ENCODE measurements at places on chromosomes 16 and 17.

- DNase-seq = no peak
These were observed 48.9 kb upstream of the MRPS23 start for GRCh38 chr17:57898487-57899311.

DNA sequence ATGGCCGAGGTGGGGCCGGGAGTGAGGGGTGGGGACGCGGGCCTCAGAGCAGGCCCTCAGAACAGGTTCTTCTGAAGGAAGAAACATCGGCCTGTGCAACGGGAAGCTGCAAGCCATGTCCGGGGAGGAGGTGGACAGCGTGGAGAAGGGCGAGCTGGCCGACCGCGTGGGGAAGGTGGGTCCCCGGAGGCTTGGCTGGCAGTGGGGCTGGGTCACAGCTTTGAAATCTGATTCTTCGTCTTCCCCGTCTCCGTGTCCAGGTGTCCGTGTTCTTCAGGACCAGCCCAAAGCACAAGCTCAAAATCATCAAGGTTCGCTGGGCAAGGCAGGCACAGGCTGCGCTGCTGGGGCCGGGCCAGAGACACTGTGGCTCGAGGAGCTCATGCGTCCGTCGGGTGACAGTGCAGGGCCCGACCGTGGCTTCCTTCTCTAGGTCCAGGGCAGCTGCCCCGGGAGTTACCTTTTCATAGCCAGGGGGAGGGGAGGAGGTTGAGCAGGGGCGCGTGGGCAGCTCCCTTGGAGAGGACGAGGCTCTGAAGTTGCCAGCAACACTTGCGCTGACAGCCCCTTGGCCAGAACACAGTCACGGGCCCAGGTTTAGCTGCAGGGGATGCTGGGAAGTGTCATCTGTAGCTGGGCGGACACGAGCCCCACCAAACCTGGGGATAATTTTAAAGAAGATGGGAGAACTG is 51.3 kb downstream of the MEAK7 start:
- no peak for DNase-seq

- no peak for DNase-seq
These were observed 31.3 kb downstream of the TVP23A start for GRCh38 chr16:10787304-10787703.

GRCh38 chr16:75264999-75265910 is 13.8 kb upstream of the BCAR1 start:
- DNase-seq = no peak

- DNase-seq = no peak
These were observed 2.0 kb downstream of the RBBP6 start for GRCh38 chr16:24541233-24541933.

- no peak for DNase-seq
These were observed 3.5 kb downstream of the CTRB1 start for GRCh38 chr16:75222271-75222783.

- DNase-seq = no peak
These were observed 47.6 kb upstream of the AKAP1 start for GRCh38 chr17:57037411-57037810.

DNA sequence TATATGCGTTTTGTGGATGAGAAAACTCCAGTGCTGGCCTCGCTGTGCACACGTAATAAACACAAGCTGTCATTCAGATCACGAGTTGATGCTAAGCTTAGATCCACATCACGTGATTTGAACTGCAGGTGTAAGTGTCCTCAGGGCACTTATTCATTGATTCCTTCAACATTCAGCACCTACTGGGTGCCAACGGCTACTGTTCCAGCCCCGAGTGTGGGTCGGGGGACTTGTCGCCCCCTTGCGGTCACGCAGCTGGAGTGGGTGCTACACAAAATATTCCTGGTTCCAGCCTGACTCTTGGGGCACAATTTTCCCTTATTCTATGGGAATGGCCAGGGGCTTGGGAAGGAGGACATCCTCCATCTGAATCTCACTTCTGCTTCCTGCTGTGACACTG is 29.9 kb upstream of the GINS2 start:
- DNase-seq = no peak

DNA sequence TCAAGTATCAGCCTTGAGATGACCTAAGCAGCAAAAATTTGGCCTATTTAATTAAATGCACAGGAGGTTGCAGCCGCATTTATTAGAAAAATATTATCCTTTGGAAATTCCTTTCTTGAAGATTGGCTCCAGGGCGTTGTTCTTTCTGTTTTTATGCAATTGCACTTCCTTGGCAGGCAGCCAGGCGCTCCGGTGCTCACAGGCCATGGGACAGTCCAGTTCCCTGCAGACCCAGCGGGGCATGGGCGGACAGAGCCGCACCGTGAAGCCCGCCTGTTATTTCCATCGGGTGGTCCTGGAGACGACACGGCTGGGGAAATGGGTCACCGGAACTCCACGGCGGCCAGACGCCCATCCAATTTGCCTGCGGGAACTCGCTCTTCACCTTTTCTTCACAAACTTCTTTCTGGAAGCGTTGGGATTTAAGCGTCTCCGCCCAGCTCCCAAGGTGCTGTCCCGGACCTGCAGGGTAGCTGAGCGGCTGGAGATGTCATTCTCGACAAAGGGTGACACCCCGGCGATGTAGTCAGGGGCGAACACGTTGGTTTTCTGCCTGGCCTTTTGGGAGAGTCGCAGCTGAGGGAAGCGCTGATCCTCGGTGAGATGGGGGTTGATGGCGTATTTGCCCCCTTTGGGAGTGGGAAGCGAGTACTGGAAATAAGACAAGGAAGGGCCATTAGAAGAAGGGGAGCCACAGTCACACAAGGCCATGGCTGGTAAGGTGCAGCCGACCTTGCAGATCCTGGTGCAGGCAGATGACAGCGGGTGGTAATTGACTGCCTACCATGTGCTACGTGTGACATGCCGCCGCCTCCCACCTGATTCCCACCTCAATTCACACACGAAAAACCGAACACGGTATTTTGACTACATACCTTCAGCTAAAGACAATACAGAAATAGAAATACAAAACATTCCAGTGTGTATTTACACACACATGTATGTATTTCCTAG is 12.5 kb downstream of the NOB1 start:
- no peak for DNase-seq

- no peak for DNase-seq
These were observed 315.6 kb downstream of the SEC14L1 start for GRCh38 chr17:77456271-77456950.

DNA sequence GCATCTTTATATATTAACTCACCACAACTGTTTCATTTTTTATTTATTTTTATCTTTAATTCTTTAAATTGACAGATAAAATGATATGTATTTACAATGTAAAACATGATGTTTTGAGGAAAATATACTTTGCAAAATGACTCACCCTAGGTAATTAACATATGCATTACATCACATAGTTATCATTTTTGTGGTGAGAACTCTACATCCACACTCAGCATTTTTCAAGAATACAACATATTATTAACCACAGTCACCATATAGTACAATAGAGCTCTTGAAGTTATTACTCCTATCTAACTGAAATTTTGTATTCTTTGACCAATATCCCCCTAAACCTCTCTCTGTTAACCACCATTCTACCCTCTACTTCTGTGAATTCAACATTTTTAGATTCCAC is 194.7 kb upstream of the KIF2B start:
- no peak for DNase-seq

GRCh38 chr17:77716289-77716926 is 242.1 kb upstream of the TNRC6C start:
- DNase-seq = no peak

GRCh38 chr16:17835118-17835876 is 364.5 kb upstream of the XYLT1 start:
- no peak for DNase-seq

DNA sequence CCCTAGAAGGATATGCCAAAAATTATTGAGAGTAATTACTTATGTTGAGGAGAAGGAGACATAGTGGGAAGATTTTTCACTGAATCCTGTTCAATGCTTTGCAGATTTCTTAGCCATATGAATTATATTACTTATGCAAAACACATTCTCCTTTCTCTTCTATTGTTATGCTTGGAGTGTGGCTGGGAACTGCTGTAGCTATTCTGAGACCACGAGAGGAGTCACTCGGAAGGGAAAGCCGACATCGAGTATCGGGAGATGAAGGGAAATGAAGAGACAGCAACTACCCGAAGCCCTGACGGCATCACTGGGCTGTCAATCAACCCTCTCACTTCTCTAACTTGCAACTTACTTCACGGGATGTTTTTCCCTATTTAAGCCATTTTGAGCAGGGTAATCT is 39.6 kb downstream of the STX8 start:
- DNase-seq = no peak

DNA sequence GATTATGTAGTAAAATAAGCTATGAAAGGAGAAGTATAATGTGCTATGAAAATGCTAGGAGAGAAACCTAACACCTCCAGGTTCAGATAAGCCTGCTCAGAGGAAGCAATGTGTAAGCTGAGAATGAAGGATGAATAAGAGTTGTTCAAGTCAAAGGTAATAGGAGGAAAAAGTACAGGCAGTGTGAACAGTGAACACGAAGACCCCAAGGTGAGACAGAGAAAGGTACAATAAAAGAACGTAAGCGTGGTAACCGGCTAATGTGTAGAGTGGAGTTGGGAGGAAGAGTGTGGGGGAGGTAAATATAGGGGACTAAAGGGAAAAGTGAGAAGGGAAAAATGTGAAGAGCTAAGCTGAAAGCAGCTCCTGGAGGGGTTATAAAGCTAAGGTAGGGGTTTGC is 74.2 kb downstream of the TTC19 start:
- DNase-seq = no peak

DNA sequence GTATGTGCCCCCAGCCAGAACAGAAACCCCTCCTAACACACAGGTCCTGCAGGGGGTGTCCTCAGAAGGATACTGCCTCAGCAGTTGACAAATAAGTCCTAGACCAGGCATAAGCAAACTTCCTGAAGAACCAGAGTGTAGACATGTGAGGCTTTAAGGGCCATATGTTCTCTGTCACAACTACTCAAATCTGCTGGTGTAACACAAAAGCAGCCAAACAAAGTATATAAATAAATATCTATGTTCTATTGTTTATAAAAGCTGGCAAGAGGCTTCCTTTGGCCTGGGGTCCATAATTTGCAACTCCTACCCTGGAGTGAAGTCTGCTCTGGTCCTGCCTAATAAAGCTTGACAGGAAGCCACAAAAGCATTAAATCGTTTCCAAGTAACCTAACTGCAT is 9.9 kb downstream of the FAM83G start:
- DNase-seq = no peak

DNA sequence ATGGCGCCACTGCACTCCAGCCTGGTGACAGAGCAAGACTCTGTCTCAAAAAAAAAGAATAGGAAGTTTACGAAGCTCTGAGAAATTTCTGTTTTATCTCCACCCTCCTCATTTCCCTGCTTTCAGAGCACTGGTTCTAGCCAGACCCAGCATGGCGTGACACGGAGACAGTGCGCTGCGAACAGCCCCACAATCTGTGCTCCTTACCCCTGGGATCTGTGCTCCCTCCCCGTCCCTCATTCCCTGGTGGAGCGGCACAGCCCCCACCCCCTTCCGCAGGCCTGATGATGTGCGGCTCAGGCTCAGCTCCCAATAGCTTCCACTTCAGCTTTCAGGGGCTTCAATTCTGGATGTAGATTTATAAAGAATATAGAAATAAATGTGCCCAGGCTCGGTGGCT is 56.1 kb upstream of the ENDOV start:
- DNase-seq = no peak

DNA sequence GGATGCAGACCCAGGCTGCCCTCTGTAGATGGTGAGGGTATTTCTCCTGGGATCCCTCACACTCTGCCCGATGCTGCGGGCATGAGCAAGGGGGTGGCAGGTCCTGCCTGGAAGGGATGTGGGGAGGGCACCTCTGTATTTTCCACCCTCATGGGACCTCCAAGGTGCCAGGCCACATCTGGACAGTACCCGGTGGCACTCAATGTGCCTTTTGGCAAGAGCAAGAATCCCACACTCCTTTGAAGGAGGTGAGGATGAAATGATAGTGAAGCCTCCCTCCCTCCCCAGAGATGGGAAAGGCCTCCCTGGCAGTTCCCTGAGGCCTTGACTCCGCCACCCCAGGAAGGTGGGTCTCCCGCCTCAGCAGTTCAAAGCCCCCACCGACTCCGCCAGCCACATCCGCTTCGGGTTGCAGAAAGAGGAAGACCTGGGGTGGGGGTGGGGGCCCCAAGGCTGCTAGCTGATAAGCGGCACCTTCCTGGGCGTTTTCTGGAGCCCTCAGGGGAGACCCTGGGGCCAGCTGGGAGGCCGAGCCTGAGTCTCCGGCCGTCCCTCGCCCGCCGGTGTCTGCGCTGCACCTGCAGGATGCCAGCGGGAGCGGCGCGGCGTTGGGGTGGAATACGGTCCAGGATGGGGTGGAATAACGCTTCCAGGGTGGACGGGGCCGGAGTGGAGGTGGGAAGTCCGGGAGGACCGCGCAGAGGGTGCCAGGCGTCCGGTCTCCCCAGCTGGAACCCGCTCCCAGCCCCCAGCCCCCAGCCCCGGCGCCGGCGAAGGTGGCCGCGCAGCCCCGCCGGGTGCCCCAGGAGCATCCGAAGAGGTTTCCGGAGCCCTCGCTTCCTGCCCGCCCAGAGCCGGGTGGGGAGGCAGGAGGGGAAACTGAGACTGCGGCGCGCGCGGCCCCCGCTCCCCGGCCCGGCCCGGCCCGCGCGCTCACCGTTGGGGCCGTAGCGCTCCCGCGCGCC is 718 bp downstream of the ATP2A3 start:
- DNase-seq = peak; percentile 32

GRCh38 chr16:87129771-87130170 is 187.4 kb downstream of the C16orf95 start:
- DNase-seq = no peak

DNA sequence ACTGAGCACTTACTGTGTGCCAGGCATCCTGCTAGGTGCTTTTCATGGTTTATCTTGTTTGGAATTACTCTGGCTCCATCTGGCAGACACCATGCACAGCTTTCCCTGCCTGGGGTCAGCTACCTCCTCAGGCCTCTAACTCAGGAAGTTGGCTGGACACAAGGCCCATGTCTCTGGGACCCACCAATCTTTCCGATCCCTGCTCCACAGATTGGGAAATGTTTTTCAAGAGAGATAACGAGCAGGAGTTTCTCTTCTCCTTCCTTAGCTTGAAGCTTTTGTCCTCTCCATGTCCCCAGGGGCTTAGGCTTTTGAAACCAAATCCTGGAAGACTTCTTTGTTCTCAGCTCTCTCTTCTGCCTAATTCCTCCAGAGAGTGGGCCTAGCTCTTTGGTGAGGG is 11.5 kb upstream of the ELAC2 start:
- DNase-seq = no peak

GRCh38 chr17:68863091-68863652 is 92.0 kb downstream of the ABCA8 start:
- DNase-seq = no peak

DNA sequence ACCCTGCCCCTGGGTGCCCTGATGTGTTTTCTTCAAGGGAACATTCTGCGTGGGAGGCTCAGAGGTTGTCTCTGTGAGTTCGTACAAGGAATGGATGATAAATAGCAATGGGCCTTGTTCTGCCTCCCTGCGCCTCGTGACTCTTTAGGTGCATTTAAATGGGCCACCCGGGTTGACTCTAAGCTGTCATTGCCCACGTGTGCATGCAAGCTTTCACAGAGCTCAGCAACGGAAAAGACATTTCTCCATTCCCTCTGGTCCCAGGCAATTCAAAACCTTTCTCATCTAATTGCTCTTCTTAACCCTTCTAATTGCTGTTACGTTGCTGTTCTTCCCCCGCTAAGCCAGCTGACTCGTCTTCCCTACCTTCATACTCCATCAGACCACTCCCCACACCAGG is 71.5 kb upstream of the SDK2 start:
- DNase-seq = no peak

GRCh38 chr17:60174035-60174434 is 24.3 kb downstream of the CA4 start:
- no peak for DNase-seq

- no peak for DNase-seq
These were observed 34.1 kb downstream of the ITFG1 start for GRCh38 chr16:47426806-47427205.

GRCh38 chr16:46648656-46649055 is 27.5 kb upstream of the SHCBP1 start:
- DNase-seq = no peak
